ENCODE measurements at places on chromosomes 1 and 21.

DNA sequence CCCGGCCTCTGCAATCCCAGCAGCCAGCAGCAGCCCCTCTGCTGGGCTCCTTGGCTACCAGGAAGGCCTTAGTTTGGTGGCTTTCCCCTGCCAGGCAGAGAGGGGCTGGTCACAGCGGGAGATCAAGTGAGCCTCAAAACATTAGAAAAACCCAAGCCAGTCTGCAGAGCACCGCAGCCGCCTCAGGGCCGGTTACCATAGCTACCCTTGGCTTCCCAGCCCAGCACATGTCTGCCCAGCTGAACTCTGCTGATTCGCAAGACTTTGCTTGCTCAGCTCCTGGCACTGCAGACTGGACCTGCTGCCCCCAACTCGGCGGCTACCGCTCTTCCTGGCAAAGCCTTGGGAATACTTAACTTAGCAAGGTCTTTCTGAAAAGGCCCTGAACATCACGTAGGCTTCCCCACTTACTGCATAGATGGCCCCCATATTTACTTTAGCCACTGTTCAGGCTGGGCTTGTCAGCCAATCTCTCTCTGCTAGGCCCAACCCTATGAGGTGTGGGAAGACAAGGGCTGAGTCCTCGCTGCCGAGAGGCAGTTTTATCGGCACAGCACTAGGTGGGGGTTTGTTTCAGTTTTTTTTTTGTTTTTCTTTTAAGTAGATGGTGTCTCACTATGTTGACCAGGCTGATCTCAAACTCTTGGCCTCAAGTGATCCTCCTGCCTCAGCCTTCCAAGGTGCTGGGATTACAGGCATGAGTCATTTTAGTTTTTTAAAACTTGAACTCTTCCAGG, 28.6 kb upstream of the PLEKHG5 start:
- DNase-seq = no peak

DNA sequence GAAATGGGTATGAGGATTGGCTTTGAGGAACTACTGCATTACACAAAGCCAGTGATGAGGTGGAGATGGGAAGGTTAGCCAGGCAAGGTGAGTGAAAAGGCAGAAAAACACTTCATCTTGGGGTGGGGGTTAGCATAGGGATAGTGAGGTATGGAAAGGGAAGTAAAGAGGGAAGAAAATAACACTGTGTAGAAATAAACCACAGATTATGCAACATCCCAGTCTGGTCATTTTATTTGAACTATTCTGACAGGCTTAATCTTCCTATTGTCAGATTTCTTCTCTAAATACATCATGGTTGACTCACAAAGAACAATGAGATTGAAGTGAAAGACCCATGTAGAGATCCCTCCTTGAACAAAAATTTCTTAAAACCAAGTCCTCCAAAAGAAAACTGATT, 640.2 kb downstream of the PTPRC start:
- DNase-seq = no peak

- no peak for DNase-seq
Measured at GRCh38 chr1:161731241-161731640, 9.9 kb downstream of the FCRLB start.

DNA sequence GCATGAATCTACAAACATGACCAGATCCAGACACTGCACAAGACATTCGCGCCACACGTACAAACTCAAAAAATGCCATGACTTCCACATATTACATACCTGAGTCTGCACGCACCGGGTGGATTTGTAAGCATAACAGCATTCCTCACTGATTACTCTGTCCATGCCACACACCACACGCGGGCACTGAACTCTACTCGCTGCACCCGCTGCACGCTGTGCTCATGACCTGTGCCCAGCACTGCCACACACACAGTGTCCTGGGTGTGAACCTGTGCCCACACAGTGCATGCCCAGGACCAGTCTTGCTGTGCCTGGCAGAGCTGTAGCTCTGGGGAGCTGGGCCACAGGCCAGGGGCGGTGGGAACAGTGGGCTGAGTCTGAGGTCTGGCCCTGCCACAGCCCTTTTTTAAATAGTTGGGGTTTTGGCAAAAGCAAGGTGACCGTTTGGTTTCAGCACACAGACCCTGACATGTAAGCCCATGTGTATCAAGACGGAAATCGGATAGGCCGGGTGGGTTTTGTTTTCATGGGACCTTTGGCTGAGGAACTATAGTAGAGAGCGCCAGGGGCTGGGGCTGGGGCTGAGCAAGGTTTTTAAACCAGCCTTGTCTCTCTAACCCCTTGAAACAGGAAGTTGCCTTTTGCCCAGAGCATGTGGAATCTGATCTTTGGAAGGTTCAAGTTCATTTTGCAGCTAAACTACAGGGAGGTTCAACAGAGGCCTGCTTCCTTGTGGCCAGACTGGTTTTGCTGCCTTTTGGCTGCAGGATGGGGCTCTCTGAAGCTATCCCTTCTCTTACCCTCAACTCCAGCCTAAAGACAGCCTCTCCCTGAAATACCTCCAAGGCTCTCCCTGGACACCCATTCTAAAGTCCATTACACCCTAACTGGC, 12.3 kb upstream of the GOLT1A start:
- DNase-seq = peak; percentile 6

DNA sequence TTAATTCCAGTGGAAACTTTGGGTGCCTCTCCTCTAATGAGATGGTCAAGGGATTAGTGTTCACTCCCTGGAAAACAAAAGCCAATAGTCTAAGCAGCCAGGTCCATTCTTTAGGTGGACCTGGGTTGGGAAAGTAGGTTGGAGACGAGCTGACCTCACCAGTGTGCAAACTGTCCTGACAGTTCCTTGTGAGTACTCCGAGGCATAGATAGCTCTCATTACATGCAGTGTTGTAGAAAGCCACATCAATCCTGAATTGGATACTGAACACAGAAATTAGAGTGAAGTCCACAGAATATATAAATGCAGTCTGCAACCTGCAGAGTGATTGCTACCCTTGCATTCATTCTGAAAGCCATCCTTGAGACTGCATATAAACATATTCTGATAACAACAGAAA, 675.1 kb upstream of the CXADR start:
- no peak for DNase-seq

DNA sequence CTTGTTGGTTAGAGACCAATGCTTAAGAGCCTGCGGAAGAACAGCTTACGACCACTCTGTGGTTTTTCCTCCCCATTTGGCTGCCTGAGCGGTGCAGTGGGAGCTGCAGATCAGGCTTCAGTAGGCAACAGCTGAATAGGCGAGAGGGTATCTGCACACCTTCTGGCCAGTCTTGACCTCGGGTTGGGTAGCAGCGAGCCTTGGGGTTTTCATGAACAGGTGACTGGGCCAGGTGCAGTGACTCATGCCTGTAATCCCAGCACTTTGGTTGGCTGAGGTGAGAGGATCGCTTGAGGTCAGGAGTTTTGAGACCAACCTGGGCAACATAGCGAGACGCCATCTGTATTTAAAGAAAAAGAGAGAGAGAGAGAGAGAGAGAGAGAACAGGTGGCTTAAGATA, 41.0 kb downstream of the NENF start:
- DNase-seq = no peak
